Choroid plexus epithelial cell (primary cell): ENCODE measurements at places on chromosomes 5 and 9.
A peak's percentile ranks its signal among the peaks of the same experiment; 100 is the strongest.

DNA sequence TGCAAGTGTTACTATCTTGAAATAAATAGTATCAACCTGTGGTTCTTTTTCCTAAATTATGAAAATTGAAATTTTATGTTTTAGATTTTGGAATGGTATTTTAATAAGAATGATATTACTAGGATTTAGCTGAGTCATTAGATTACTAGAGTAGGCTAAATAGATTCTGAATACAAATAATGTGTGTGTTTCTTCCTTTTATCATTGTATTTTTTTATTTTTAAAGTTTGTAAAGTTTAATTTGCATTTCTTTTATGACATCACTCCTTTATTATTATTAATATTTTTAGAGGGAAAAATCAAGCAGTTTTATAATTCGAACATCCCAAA lies 8.0 kb upstream of the FAM120AOS start:
- DNase-seq: no peak

GRCh38 chr5:143308731-143309130 lies 94.8 kb downstream of the NR3C1 start:
- peak; percentile 62 for DNase-seq

- DNase-seq: peak; percentile 33
These were observed 31.9 kb upstream of the GABRP start for GRCh38 chr5:170751631-170752030.

GRCh38 chr9:68834931-68835520 lies 130.0 kb downstream of the PIP5K1B start:
- DNase-seq: no peak

GRCh38 chr9:111944241-111944866 lies 47.7 kb downstream of the UGCG start:
- peak; percentile 66 for DNase-seq

DNA sequence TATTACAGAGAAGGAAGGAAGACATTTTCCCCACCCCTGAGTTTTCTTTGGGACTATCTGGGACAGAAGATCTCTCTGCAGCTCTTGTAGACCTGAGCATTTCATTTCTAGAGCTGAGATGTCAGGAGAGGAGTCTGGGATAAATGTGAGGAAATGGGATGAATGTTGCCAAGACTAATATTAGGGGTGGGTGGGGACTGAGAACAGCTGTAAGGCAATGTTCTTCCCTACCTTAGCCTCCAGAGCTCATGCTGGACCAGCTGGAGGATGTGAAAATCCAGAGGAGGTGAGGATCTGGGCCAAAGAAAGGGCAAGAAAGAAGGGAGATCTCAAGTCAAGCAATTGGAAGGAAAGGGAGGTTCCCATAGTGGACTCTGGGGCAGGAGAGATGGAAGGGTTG lies 23.1 kb upstream of the FOXD1 start:
- no peak for DNase-seq

DNA sequence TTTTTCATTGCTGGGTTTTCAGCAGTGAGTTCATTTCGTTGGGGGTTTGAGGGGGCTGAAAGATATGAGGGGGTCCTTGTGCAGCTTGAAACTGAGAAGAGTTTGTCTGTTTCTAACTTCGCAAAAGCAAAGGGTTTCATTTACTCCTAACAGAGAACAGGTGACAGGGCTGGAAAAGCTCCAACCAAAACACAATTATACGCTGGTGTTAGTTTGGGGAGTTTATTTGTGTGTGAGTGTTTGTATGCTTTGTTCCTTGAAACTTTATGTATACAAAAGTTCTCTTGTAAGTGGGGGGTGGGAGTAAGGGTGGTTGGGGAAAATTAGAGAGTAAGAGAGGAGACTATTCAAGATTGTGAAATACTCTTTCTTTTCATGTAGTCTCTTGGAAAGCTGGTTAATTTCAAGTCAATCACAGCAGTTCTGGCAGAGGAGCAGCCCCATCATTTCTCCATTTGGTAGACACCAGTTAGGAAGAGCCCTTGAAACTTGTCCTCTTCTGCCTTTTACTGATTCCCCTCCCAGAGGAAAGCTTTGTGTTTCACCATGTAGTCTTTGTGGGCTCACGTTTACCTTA lies 881 bp downstream of the TNFAIP8 start:
- DNase-seq: peak; percentile 41

- DNase-seq: peak; percentile 19
These were observed 118.2 kb downstream of the KLHL3 start for GRCh38 chr5:137617528-137618205.

GRCh38 chr5:39273314-39273954 lies 54.1 kb upstream of the FYB1 start:
- DNase-seq: no peak
